ENCODE measurements at places on chromosomes 3 and 15.

DNA sequence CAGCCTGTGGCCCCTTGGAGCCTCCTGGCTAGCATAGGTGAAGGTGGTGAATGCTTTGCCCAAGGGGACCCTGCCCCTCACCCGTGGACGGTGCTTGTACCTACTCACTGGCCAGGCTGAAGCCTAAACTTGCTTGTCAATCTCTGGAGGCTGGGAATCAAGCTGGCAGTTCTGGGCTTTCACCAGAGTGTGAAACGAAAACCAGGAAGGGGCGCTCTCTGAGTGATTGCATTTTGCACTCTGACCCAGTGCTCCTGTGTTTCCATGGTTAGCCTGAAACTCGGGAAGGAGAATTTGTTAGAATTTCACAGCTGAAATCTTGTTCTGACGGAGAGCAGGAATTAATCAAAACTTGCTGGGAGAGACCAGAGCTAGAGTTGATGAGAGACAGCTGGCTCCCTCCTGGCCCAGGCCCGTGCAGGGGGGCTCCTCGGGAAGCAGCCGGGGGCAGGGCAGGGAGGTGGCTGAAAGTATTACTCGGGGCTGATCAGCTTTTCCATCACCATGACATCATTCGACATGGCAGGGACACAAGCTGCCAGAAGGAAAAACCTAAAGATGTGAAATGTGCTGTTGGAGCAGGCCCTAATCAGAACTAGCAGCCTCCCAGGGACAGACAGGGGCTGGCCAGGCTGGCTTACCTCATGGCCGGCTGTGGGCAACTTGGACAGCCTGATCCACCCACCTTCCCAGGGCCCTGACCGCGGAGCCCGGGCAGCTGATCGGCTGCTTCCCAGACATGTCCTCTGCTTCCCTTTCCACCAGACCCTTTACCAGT lies 323.6 kb upstream of the CTDSPL start:
- DNase-seq, result no peak

DNA sequence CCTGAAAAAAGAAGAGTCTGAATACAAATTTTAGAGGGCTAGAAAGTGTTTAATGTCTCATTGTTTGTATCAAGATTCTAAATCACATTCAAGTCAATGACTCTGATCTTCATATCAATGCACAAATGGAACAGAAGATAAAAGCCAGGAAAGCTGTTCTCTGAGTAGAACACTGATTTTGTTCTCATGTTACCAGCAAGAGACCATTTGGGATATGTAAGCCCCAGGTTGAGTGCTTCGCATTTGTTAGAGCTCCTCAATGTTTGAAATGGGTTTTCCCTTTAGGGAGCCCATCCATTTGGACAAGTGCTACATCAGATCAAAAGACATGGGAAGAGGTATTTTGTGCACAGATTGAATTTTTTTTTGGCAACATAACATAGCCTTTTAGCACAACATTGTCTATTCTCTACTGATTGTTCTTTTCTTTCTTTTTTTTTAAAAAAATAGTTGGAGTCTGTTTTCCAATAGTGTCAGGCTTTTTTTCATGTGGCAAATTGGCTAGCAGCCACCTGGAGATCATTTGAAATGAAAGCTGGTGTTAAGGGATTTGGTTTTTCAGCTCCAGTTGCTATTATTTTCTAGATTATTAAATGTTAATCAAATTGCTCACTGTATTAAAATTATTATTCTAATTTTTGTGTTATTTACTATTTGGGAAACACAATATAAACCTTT lies 74.5 kb upstream of the ZPLD1 start:
- DNase-seq, result no peak

- no peak for DNase-seq
Measured at GRCh38 chr15:88098361-88098760, 158.2 kb downstream of the NTRK3 start.

DNA sequence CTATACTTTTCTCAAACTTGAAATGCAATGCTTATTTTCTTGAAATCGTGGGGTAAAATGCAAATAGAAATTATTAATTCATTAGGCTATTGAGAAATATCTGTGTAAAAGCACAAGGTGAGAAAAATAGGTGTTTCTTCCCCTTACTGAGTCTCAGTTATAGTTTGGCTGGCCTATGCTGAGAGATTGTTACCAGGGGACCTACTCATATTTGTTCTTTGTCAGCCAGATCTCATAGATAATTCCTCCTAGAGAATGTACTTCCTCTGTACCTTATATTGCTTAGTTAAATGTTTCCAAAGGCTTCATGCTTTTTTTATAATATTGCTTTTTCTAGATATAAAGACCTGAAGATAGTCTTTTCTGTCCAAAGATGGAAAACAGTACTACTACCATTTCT lies 60.0 kb upstream of the TRPC1 start:
- no peak for DNase-seq

DNA sequence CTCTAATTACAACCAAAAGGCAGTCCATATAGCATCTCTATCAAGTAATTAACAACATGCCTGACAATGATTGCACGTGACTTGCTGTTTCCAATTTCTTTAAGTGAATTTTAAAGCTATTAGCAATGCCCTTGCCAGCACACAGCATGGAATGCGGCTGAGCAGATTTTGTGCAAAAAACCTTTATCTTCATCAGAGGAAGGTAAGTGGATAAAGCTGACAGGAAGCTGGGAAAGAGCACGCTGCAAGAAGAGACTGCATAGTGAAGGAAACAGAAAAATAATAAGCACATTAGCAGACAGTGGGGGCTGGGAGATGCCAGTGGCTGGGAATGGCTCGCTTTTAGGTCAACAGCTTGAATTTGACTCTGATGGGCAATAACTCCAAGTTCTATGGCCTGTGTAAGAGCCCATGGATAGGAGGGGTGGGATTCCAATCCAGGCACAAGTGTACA lies 138.8 kb downstream of the PDZRN3 start:
- DNase-seq, result no peak

GRCh38 chr15:43550527-43551363 lies 33.3 kb downstream of the MAP1A start:
- DNase-seq, result no peak

DNA sequence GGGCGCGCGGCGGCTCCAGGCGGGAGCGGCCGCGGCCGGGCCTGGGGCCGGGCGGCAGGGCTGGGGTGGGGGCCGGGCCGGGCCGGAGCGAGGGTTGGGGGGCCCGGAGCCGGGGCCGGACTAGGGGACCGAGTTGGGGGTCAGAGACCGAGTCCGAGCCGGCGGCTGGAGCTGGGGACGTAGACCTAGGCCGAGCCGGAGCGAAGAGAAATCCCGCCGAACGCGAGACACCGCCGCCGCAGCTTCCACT lies 37.3 kb downstream of the HMCES start:
- no peak for DNase-seq

DNA sequence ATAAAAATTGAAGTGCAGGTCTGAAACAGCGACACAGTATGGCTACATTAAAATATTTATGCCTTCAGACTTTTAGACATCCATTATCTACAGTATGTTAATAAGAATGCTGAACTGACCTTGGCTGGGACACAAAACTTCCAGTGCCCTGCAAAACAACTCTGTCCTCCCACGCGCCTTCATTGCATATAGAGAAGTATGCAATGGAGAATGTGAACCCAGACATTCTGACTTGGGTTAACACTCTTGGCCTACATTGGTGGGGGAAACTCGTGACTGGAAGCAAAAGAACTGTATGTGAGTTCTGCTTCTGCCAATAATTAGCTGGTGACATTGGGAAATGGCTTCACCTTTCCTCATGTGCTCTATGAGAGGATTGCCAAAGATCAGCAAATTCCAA lies 110.5 kb upstream of the SLC24A5 start:
- DNase-seq, result no peak

DNA sequence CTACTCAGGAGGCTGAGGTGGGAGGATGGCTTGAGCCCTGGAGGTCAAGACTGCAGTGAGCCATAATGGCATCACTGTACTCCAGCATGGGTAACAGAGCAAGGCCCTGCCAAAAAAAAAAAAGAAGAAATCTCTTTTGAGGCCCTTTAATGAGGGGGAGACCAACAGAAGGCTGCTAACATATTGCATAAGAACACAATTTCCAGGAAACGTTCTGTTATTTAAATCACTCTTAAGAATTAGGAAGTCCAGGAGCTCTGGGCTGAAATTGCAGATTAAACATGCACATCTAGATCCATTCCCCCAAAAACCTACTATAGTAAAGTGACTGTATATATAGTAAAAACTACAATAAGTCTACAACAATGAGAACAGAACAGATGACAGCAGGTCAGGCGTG lies 16.1 kb upstream of the BLM start:
- no peak for DNase-seq

DNA sequence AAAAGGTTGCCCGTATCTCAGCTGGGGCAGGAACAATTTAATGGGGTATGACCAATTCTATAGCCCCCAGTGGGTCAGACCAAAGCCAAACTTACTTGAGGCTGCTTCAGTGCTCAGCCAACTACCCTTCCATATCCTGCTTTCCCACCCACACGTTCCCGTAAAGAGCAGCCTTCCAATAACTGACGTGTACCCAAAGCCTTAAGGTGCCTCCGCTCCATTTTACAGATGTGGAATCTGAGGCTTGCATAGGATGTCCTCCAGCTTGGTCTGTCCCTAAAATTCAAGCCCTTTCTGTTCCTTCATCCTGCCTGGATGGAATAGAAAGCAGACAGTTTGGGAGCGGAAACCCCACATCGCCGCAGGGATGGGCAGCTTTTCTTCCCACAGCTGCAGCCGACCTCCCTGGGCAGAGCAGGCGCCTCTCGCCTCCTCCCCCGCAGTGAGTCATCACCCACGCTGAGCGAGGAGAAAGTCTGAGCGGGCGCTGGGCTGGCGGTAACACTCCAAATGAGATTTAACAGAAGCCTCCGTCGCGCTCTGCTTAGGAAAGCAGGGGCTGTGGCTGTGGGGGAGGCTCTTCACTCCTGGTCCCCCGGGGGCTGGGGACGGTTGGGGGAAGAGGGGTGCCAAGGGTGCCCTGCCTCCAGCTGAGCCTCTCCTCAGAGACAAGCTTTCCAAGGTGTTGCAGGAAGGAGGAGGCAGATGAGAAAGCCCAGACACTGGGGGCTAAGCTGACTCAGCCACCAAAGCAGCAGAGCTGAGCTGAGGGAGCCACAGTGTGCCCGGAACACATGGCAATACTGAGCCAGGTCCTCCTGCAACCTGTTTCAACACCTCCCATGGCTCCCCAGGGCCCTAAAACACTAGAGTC lies 57.8 kb upstream of the HRH1 start:
- DNase-seq, result no peak

DNA sequence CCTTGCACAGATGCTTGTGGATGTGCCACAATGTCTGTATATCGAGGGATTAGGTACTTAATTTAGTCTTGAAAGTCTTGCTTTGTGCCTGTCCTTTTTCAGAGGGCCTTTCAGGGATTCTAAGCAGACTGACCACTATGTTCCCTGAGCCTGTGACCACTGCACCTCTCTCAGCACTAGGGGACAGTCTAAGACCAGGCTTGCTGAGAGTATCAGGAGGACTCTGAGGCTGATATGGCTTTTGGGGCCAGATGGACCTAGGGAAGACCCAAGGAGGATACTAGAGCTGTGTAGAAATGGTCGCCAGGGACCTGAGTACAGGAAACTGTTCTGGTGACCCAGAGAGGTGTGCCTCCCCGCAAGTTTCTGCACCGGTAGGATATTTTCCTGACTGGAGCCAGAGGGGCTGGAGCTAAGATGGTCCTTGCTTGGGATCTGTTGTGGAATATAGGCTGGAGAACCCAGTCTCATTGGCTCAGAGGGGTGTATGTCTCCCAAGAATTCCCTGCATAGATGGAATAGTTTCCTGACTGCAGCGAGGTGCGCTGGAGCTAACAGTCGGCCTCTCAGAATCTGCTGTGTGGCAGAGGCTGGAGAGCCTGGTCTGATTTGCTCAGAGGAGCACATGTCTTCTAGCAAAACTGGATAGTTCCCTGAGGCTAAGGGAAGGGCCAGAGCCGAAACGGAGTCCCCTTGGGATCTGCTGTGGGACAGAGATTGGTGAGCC lies 213.2 kb upstream of the DCBLD2 start:
- no peak for DNase-seq

DNA sequence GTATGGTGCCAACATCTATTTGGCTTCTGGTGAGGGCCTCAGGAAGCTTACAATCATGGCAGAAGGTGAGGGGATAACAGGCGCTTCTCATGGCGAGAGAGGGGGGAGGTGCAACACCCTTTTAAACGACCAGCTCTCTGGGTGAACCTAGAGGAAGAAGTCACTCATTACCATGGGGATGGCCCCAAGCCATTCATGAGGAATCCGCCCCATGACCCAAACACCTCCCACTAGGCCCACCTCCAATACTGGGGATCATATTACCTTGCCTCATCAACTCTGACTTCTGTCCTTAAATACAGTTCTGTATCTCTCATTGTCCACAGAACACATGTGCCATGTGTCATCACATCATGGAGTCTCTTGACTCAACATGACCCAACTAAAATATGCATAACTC lies 37.5 kb upstream of the CLRN1 start:
- no peak for DNase-seq

- no peak for DNase-seq
Measured at GRCh38 chr3:191972714-191973398, 511.9 kb downstream of the PYDC2 start.

DNA sequence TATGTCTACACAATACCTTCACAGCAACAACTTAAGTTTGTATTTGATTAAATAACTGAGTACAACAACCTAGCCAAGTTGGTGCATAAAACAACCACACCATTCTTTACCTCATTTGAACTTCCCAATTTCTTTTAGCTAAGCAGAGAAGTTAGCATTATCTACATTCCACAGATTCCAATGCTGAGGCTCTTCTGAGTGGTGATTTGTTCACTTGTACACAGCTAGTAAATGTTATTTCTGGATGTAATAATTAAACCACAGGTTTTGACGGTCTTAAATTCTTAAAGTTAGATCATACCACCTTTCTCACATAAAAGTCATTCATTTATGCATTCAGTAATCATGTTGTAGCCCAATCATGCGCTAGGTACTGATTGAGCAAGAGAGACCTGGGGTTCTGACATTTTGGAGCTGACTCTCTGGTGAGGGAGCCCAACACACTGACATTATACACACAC lies 102.5 kb downstream of the SST start:
- DNase-seq, result no peak

GRCh38 chr3:32126305-32127015 lies 20.0 kb downstream of the GPD1L start:
- no peak for DNase-seq

GRCh38 chr15:52172869-52173268 lies 18.3 kb downstream of the GNB5 start:
- DNase-seq, result no peak

GRCh38 chr3:189272500-189273119 lies 100.8 kb downstream of the TPRG1 start:
- DNase-seq, result no peak

GRCh38 chr15:92524161-92524560 lies 130.5 kb downstream of the ST8SIA2 start:
- DNase-seq, result no peak

GRCh38 chr15:63156755-63157117 lies 541 bp downstream of the RPS27L start:
- DNase-seq, result no peak

GRCh38 chr3:156483002-156483401 lies 71.9 kb downstream of the SSR3 start:
- DNase-seq, result no peak

All from stimulated activated CD4-positive, alpha-beta T cell treated with anti-CD3 and anti-CD28 coated beads, Interleukin-1b, Interleukin-23, amount 100 ng/mL, for 1 hour (primary cell).